Endodermal cell (in vitro differentiated cells): ENCODE measurements at places on chromosomes 7 and 10. TPM values are rescaled to one million over a fixed set of nuclear protein-coding genes. Genes with fewer than 3 reads are reported as not detected.

LLCFC1 gene
- not detected in 3 replicates for total RNA-seq

TFEC gene
- not detected in 2 replicates for total RNA-seq

GLI3 gene
- total RNA-seq, result 2.7 and 4.7 TPM in 2 replicates

RNF32 gene
- total RNA-seq, result 1.6 to 2.5 TPM (median 1.9 TPM) in 3 replicates

ZNF775 gene
- total RNA-seq, result 6.4 to 13.5 TPM (median 10.0 TPM) in 3 replicates

PCLO gene
- 2.8 and 3.2 TPM in 2 replicates for total RNA-seq

COBL gene
- total RNA-seq, result 14.4 to 28.3 TPM (median 26.3 TPM) in 3 replicates

CHST3 gene
- total RNA-seq, result 35.3 to 45.3 TPM (median 40.8 TPM) in 3 replicates

SPDYE5 gene
- total RNA-seq, result not detected in 3 replicates

MKI67 gene
- total RNA-seq, result 53.4 to 110 TPM (median 90.5 TPM) in 3 replicates

DNA sequence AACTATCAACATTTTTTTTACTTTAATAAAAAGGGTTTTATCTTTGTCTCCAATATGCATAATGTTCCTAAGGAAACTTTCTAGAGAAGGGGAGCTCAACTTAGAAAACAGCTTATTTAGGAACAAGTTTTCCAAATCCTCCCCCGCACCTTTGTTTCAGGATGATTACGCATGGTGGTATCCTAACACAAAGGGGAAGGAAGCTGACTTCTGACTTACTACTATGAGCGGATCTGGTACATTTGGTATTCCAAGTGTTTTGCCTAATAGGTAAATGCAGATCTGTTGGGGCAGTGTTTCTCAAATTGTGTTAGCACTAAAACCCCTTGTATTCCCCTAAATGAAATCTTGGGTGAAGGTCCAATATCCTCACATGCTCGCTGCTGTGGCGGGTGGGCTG, 229.3 kb upstream of the KLF14 start:
- no peaks in the 10 kb centered on the region for H3K36me3 ChIP-seq
- H3K27ac ChIP-seq, result no peak overlapping the region
- H3K27me3 ChIP-seq, result no peaks in the 10 kb centered on the region
- H3K4me3 ChIP-seq, result no peak overlapping the region
- DNase-seq, result no peak

- no peak overlapping the region for H3K4me3 ChIP-seq
- no peaks in the 10 kb centered on the region for H3K36me3 ChIP-seq
- DNase-seq, result no peak
- H3K27me3 ChIP-seq, result no peaks in the 10 kb centered on the region
- H3K27ac ChIP-seq, result no peak overlapping the region
These were observed 66.2 kb downstream of the MGMT start for GRCh38 chr10:129533281-129533680.

GRCh38 chr7:72092769-72093168, 319.4 kb downstream of the CALN1 start:
- DNase-seq, result no peak
- H3K4me3 ChIP-seq, result no peak overlapping the region
- H3K36me3 ChIP-seq, result no peaks in the 10 kb centered on the region
- H3K27ac ChIP-seq, result no peak overlapping the region
- H3K4me1 ChIP-seq, result no peaks in the 10 kb centered on the region

DNA sequence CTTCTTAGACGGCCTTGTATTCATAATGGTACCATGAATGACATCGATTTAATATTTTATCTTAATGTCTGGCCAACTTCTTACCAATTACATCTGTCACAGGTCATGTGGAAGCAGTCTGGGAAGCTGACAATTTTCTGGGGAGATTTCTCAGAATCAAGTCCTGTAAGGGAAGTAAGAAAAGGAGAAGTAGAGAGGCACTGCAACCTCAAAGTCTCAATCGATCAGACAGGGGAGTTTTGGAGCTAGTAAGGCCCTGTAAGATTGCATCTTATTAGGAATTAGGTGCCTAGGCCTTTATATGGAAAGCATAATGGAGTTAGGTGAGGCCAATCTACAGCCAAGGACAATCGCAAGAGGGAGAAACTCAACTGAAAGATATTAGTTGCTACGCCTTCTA, 694.6 kb upstream of the SORCS1 start:
- H3K27ac ChIP-seq, result no peak overlapping the region
- H3K27me3 ChIP-seq, result no peaks in the 10 kb centered on the region
- peaks cover 4% of the 10 kb centered on the region for H3K4me1 ChIP-seq
- no peak overlapping the region for H3K4me3 ChIP-seq

DNA sequence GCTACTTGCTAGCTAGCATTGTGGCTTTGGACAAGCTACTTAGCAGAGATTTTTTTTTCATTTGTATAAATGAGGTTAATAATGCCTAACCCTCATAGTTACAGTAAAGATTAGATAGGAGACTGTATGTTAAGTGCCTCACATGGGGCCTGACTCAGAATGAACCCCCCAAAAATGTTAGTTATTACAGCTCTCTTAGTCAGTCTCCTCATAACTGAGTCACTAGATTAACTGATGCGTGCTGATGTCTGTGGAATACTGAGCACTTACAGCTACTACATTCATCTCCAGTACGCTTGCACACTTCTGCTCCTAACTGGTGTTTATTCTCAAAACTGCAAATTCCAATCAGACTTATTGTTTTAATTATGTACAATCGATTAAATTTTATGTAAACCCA, 315.3 kb downstream of the SNX13 start:
- no peaks in the 10 kb centered on the region for H3K4me1 ChIP-seq
- H3K4me3 ChIP-seq, result no peak overlapping the region
- no peak overlapping the region for H3K27ac ChIP-seq
- no peak for DNase-seq

GRCh38 chr7:66399566-66399965, 194.4 kb downstream of the TPST1 start:
- no peak overlapping the region for H3K4me3 ChIP-seq
- no peaks in the 10 kb centered on the region for H3K36me3 ChIP-seq
- no peaks in the 10 kb centered on the region for H3K4me1 ChIP-seq
- H3K27ac ChIP-seq, result no peak overlapping the region
- H3K27me3 ChIP-seq, result no peaks in the 10 kb centered on the region
- no peak for DNase-seq
